ENCODE measurements at places on chromosomes 2 and 18.

GRCh38 chr2:50766058-50766457 lies 265.9 kb downstream of the NRXN1 start:
- no peaks in the 10 kb centered on the region for H3K4me1 ChIP-seq
- no peak overlapping the region for H3K27ac ChIP-seq
- no peak for DNase-seq
- no peaks in the 10 kb centered on the region for H3K27me3 ChIP-seq

- no peaks in the 10 kb centered on the region for H3K4me1 ChIP-seq
- peaks cover 2% of the 10 kb centered on the region for H3K27me3 ChIP-seq
- no peak for DNase-seq
- no peak overlapping the region for H3K27ac ChIP-seq
These were observed 208.4 kb upstream of the RAB12 start for GRCh38 chr18:8400825-8401224.

- H3K36me3 ChIP-seq = peaks cover 32% of the 10 kb centered on the region
- H3K27ac ChIP-seq = peak overlapping the region; percentile 83
- H3K4me3 ChIP-seq = peak overlapping the region; percentile 58
- DNase-seq = peak; percentile 67
- peaks cover 37% of the 10 kb centered on the region for H3K4me1 ChIP-seq
These were observed 422.1 kb downstream of the PARD3B start for GRCh38 chr2:204967199-204967960.

- peaks cover 1% of the 10 kb centered on the region for H3K4me1 ChIP-seq
- H3K36me3 ChIP-seq = peaks cover 11% of the 10 kb centered on the region
- H3K27me3 ChIP-seq = no peaks in the 10 kb centered on the region
- H3K4me3 ChIP-seq = no peak overlapping the region
These were observed 18.8 kb upstream of the TSPYL6 start for GRCh38 chr2:54274781-54275242.

DNA sequence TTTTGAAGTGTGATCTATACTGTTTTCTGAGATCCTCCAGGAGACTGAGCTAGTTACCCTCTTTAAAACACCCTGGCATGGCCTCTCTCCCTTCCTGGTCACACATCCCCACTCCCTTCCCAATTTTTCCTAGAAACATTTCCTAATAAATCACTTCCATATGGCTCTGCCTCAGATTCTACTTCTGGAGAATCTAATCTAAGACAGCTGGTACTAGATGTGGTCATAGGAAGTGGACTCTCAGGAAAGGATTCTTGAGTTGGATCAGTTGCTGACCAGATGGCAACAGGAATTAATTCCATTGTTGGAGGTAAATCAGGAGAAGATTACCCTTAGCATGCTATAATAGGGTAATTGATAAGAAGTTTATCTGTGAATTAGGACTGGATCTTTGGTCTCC lies 310.5 kb downstream of the SATB2 start:
- no peak overlapping the region for H3K4me3 ChIP-seq
- H3K36me3 ChIP-seq = no peaks in the 10 kb centered on the region
- DNase-seq = no peak
- no peaks in the 10 kb centered on the region for H3K4me1 ChIP-seq
- no peak overlapping the region for H3K27ac ChIP-seq

- no peak overlapping the region for H3K4me3 ChIP-seq
- peaks cover 3% of the 10 kb centered on the region for H3K4me1 ChIP-seq
- H3K36me3 ChIP-seq = peaks cover 5% of the 10 kb centered on the region
- H3K27me3 ChIP-seq = peaks cover 13% of the 10 kb centered on the region
These were observed 33.4 kb upstream of the PPM1B start for GRCh38 chr2:44135296-44135695.
